HCEC 1CT (cell line): ENCODE measurements at places on chromosomes 1 and 21.

DNA sequence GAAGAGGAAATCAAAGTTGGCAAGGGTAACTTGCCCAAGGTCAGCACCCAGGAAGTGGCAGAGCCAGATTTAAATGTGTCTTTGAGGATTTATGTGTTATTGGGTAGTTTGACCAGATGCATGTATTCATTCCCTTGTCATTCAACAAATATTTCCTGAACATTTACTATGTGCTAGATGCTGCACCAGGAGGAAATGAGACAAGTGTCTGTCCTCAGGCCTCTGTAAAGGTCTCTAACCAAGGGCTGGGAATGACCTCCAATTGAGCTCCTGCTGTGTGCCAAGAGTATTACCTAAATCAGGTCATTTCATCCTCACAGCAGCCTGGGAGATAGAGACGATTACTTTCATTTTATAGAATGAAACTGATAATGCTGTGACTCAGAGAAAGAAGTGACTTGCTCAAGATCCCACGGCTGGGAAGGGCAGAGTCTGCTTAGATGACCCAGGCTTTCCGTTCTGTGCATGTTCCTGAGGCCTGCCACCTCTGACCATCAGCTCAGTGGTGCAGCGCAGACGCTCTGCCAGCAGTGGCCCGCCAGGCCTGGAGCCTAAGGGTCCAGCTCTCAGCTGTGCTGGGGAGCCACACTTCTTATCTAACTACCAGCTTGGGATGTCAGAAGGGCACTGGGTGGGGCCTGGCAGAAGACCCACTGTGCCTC is 3.5 kb upstream of the TTC22 start:
- DNase-seq, result peak; percentile 28

DNA sequence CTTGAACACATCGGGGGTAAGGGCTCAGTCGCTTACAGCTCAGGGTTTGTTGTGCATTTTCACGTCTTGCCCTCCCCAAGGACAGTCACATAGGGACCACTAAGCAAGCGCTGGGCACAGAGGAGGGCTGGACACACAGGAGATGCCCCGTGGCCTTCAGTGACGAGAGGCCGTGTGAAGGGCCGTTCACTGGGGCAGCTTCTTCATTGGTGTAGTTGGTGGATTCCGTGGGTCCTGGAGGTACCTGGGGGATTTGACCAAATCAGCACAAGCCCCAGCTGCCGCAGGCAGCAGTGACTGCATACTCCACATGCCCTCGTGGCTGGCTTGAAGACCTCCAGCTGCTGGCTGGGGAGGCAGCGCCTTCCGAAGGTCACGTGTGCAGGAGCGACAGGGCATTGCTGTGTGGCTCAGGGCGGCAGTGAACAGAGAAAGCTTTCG is 100.8 kb upstream of the C1orf174 start:
- DNase-seq, result no peak

DNA sequence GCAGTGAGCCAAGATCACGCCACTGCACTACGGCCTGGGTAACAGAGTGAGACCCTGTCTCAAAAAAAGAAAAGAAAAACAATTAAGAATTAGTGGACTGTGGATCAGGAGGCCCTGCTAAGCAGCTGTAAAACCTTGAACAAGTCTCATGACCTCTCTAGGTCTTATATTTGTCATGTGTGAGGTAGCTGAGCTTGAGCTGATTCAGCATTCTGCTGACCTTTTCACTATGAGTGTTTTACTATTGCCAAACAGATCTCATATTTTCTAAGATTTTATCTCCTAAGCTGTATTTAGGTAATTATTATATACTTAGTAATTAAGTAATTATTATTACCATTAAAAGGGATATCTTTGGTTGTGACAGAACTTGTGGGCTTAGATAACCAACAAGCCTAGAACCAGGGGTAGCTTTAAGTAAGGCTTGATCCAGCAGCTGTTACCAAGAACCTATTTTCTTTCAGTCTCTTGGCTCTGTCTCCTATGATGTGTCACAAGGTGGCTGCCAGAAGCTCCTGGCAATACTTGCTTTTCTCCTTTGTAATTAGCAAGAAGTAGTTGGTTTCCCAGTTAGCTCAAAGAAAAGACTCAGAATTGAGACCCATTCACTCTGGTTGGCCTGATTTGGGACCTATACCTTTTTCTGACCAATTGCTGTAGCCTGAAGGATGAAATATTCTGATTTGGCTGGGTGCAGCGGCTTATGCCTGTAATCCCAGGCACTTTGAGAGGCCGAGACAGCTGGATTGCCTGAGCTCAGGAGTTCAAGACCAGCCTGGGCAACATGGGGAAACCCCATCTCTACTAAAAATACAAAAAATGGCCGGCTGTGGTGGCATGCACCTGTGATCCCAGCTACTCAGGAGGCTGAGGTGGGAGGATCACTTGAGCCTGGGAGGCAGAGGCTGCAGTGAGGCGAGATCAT is 8.5 kb upstream of the ZC3H12A start:
- no peak for DNase-seq

GRCh38 chr1:119489201-119489600 is 17.8 kb upstream of the HSD3B1 start:
- DNase-seq, result no peak

DNA sequence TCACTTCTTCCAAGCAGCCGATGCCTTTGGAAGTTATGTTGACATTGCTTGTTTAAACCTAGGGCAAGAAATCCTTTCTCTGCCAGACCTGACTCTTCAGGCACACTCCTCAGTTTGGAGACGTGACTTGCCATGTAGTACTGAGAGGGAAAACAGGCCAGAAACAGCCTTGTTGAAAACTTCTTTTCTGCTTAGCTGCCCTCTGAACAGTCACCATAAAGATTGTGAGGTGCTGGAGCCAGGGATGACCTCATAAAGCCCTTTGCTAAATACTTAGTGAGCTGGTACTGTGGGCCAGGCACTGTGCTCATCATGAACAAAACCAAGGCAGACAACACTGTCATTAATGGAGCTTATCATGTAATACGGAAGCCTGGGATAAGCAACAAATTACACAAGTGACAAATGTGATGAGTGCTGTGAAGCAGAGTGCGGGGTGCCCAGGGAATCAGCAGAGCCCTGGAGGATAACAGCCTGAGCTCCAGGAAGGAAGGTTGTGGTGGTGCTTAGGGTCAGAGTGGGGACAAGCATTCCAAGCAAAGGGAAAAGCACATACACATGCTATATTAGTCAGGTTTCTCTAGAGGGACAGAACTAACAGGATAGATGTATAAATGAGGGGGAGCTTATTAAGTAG is 42.4 kb downstream of the MTARC1 start:
- no peak for DNase-seq

GRCh38 chr1:218572050-218572449 is 226.9 kb downstream of the TGFB2 start:
- DNase-seq, result no peak

DNA sequence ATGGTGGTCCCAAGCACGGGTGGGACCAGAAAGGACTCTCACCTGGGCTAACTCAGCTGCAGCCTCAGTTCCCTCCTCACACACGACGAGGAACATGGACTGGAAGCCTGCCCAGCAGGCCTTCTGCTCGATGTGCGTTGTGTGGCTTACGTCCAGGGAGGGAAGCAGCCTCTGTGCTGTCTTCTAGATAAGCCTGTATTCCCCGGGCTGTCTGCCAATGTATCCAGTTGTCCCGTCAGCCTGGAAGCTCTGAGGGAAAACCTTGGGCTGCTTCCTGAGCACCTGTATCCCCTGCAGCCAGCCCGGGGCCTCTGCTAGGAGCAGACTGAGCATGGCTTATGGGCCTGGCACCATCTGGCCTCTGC is 10.5 kb downstream of the PCSK9 start:
- DNase-seq, result no peak

DNA sequence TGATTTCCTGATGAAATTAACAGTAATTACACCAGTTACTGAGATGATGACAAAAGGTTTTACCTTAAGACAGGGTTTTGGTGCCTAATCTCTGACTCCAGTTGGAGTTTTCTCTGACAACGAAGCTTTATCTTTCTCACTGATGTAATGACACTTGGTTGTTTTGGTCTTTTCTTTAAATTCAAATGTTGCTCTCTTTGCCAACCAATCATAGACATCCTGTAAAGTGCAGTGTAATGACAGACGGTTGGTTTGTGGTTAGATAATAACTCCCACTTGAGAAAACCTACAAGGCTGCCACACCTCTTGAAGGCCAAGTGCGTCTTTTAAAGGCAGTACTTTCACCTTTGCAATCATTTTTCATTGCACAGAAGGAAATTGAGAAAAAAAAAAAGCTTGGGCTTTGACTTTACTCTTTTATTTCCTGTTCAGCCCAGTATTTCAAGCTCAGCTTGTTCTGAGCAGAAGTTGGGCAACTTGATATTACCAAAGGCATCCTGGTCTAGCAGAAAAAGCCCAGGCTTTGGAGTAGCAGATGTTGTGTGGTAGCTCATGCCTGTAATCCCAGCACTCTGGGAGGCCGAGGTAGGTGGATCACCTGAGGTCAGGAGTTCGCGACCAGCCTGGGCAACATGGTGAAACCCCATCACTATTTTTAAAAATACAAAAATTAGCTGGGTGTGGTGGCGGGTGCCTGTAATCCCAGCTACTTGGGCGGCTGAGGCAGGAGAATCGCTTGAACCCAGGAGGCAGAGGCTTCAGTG is 14.9 kb downstream of the PDIK1L start:
- DNase-seq, result no peak
